ENCODE measurements at places on chromosomes 1 and 21. TPM values are rescaled to one million over a fixed set of nuclear protein-coding genes. Genes with fewer than 3 reads are reported as not detected.

LCE1D gene
- not detected for total RNA-seq

OR2L8 gene
- total RNA-seq: not detected

IL20 gene
- total RNA-seq: not detected

SPATA45 gene
- 0.65 TPM for total RNA-seq

SPRR2F gene
- 1.0 TPM for total RNA-seq

POMGNT1 gene
- total RNA-seq: 40.3 TPM

DENND2D gene
- 0.58 TPM for total RNA-seq

TNNI3K gene
- total RNA-seq: 0.48 TPM

PPIH gene
- total RNA-seq: 72.8 TPM

CA6 gene
- not detected for total RNA-seq

CDC42SE1 gene
- 74.1 TPM for total RNA-seq

DNA sequence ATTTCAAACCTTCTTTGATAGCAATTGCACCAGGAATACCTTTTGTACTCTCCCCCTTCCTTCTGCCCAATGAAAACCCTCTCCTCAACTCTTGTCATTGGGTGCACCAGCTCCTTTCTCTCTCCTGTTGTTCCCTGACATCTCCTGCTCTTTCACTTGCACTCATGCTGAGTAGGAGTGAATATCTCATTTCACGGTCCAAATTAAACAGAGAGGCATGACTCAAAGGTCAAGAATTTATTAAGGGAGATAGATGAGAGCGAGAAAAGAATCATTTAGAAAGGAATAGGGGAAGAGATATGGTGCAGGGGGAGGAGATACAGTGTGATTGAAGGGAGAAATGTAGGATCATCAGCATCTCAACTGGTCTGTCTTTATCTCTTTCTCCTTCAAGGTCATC, 22.1 kb downstream of the AIM2 start:
- no peak for DNase-seq

- no peak for DNase-seq
Measured at GRCh38 chr1:28058168-28058567, 30.2 kb downstream of the EYA3 start.

- peak; percentile 38 for DNase-seq
Measured at GRCh38 chr1:54806931-54807611, 5.9 kb upstream of the TTC22 start.

DNA sequence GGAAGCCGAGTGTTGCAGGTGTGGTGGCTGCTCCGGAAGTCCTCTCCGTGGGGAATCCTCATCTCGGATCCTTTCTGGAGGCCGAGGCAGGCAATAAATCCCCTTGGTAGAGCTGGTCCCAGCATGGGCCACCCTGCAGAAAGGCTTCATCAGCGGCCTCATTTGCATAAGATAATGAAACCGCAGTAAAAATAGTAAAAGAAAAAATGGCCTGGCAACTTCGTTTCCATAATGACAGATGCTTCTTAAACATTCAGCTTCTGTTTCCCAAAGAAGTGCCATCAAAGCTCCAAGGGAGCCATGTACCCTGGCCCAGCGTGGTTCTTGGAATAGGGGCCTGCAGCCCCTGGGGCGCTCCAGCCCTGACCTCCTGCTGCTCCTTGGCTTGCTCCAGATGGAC, 244.1 kb downstream of the GRIK3 start:
- no peak for DNase-seq

GRCh38 chr1:212286556-212287131, 1.4 kb downstream of the PPP2R5A start:
- DNase-seq: no peak

- no peak for DNase-seq
Measured at GRCh38 chr1:37676281-37677142, 15.8 kb upstream of the CDCA8 start.

- DNase-seq: no peak
Measured at GRCh38 chr1:226790545-226791181, 51.6 kb upstream of the ITPKB start.

DNA sequence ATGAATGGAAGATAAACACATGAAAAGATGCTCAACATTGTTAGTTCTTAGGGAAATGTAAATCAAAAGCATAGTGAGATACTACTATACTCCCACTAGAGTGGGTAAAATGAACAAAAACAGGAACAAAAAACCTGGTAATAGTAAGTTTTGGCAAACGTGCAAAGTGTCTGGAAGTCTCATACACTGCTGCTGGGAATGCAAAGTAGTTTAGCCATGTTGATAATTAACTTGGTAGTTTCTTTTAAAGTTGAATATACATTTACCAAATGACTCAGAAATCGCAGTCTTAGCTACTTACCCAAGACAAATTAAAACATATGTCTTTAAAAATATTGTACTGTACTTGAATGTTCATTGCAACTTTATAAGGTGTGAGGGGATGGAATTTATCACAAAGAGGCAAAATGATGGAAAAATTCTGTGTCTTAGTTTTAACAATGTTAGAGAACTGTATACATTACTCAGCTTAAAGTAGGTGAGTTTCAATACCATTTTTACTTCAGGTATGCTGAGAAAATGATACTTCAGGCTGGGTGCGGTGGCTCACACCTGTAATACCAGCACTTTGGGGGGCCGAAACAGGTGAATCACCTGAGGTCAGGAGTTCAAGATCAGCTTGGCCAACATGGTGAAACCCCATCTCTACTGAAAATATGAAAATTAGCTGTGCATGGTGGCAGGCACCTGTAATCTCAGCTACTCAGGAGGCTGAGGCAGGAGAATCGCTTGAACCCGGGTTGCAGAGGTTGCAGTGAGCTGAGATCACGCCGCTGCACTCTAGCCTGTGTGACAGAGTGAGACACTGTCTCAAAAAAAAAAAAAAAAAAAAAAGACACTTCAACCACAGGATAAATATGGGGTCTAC, 102.3 kb downstream of the PDE4B start:
- no peak for DNase-seq

- no peak for DNase-seq
Measured at GRCh38 chr1:41345434-41346075, 15.7 kb upstream of the FOXO6 start.

DNA sequence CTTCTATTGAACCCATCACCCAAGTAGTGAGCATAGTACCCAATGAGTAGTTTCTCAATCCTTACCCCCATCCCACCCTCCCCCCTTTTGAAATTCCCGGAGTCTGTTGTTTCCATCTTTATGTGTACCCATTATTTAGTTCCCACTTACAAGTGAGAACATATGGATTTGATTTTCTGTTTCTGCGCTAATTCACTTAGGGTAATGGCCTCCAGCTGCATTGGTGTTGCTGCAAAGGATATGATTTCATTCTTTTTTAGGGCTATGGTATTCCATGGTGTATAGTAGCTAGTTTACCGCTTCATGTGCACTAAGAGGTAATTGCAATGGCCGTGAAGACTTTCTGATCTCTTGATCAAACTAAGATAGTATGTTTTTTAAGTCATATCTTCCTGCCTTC, 107.5 kb upstream of the SERTAD4 start:
- no peak for DNase-seq

DNA sequence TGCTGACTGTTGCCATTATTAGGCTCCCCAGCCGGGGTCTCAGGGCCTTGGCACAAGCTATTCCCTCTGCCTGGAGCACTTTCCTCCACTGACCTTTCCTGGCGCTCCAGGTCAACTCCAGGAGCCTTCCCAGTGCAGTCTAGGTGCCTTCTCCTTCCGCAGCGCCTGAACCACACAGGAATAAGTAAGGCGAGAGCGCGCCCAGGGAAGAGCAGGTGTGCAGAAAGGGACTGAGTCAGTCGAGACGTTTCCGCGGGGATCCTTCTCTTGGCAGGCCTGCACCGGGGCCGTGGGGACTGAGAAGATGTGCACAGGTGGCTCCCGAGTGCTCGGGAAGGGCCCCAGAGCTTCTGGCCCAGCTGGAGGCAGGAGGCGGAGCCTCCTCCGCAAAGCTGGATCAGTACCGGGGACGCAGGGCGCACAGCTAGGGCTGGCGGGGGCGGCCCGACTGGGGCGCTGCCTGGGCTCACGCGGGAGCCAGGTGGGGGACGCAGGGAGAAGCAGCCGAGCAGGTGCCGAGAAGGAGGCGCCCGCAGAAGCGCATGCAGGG, 765 bp upstream of the BMP8A start:
- DNase-seq: no peak

All from H1 (cell line).